ENCODE measurements at places on chromosomes 6 and 20.
A peak's percentile ranks its signal among the peaks of the same experiment; 100 is the strongest.

DNA sequence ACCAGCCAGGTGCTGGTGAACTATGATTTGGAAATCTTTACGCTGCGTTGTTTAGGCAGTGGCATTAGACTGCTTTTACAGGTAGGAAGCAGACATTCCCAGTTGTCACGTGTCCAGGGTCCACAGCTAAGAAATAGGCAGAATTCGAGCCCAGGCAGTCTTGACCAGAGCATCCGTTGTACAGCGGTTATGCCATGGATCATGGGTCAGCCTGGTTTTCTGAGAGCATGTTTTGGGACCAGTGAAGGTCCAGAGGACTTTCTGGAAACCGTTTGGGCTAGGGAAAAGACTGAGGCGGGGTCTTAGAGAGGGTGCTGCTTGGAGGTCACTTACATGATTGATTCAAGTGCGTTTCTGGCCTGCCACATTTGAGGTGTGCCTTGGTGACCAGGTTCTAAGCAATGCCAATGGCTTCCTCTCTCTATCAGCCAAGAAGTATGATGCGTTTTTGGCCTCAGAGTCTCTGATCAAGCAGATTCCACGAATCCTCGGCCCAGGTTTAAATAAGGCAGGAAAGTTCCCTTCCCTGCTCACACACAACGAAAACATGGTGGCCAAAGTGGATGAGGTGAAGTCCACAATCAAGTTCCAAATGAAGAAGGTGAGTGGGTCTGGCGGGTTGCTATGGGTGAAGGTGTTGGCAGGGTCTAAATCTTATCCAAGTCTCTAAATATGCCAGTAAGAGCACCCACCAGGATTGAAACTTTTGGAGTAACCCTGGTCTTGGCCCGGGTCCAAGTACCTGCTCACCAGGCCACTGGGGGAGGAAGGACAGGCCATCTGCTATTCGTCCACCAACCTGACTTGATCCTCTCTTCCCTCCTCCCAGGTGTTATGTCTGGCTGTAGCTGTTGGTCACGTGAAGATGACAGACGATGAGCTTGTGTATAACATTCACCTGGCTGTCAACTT is 1.8 kb downstream of the RPL10A start:
- DNase-seq = no peak

DNA sequence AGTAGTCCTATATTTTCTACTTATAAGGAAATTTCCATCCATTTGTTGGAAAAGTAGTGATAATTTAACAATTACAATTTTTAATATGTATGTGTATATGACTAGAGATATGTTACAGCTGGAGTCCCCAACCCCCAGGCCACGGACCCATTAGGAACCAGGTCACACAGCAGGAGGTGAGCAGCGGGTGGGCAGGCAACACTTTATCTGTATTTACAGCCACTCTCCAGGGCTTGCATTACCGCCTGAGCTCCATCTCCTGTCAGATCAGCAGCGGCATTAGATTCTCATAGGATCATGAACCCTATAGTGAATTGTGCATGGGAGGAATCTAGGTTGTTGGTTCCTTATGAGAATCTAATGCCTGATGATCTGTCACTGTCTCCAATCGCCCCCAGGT is 46.8 kb downstream of the TRDN start:
- DNase-seq = no peak

DNA sequence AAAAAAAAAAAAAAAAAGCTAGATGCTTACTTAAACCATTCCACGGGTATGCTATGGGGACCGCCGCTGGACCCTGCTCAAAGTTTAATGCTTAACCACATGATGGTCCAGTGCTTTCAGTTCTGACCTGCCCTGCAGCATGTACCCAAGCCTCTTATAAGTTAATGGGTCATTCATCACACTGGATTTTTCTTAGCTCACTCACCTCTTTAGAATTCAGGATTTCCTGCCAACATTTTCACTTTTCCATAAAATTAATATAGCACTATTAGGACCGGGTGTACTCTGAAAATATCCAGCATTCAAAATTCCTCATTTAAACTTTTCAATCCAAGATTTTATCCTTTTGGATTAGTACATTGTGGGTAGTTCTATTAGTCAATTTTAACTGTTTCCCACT is 140.8 kb downstream of the ALDH8A1 start:
- DNase-seq = no peak

DNA sequence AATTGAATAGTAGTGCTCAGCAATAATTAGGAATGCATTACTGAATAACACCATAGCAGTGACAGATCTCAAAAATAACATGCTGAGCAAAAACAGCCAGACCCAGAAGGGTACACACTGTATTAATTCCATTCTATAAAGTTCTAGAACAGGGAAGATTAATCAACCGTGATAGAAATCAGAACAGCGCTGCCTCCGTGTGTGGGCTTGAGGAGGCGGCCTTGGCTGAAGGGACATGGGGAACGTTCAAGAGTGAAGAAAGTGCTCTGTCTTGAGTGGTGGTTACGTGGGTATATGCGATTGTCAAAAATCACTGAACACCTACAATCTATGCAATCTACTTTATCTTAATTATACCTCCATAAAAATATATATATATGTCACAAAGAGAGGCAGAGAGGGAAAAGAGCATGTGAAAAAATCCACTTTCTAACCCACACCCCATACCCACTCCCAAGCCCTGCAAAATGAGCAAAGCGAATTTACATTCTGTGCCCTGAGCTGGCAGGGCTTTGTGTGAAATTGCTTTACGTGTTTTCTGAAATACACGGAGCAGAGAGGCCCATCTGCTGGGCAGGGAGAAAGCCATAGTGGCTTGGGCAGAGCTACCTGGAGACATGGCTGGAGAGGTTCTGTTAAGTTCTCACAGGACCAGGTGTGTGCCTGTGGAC is 74.4 kb downstream of the NFATC2 start:
- no peak for DNase-seq

GRCh38 chr20:49562311-49563014 is 5.5 kb downstream of the PTGIS start:
- DNase-seq = no peak

GRCh38 chr6:166618866-166619761 is 7.9 kb downstream of the RPS6KA2 start:
- DNase-seq = no peak

GRCh38 chr20:42795111-42795695 is 394.5 kb downstream of the PTPRT start:
- DNase-seq = no peak

GRCh38 chr6:53189554-53189953 is 40.9 kb upstream of the GCM1 start:
- DNase-seq = no peak

- no peak for DNase-seq
Measured at GRCh38 chr6:10098756-10099528, 315.9 kb downstream of the TFAP2A start.

- DNase-seq = peak; percentile 74
Measured at GRCh38 chr6:15881150-15881549, 218.3 kb upstream of the DTNBP1 start.

GRCh38 chr6:30006170-30007131 is 54.6 kb upstream of the POLR1H start:
- peak; percentile 72 for DNase-seq

GRCh38 chr6:125811259-125811658 is 20.5 kb downstream of the NCOA7 start:
- peak; percentile 74 for DNase-seq

GRCh38 chr6:108168501-108169463 is 3.0 kb downstream of the NR2E1 start:
- peak; percentile 89 for DNase-seq

- no peak for DNase-seq
Measured at GRCh38 chr20:34575271-34575670, 16.8 kb downstream of the MAP1LC3A start.

All from suppressor macrophage treated with lipopolysaccharide for 1 hour (primary cell).